Keratinocyte (primary cell): ENCODE measurements at places on chromosomes 4 and X.

DNA sequence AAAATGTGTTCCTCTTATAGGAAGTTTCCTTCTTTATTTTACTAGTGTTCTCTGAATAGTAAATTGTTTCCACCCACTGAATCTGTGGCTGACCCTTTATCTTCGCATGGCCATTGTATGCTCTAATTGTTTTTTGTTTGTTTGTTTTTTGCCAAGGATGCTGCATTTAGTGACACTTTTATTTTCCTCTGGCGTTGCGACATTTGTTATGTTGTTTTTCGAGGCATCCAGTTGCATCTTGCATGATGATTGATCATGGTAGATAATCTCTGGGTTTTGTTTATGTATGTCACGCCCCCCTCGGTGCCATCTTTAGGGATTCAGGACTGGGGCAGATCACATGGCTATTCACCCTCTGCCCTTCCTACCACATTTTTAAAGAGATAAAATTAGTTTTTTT, 2.2 kb downstream of the NMU start:
- DNase-seq = no peak

DNA sequence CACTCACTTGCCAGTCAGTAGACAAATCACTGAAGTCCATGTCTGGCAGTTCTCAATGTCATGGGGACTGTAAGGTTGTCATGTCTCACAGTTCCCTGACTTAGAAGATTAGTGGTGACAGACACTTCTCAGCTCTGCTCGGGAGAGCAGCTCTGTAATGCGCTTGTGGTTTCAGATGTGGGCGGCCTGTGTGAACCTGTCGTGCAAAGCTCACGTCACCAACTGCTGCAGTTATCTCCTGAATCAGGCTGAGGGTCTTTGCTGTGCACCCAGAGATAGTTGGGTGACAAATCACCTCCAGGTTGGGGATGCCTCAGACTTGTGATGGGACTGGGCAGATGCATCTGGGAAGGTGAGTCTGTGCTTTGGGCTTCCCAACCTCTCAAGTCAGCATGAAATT, at the start of gene IL9R:
Gene IL9R, plus strand, starts transcription at position 261 of the 400 bp plus-strand sequence. Its CDS starts 64 bp downstream, at position 325.
- DNase-seq = no peak

GRCh38 chr4:31714238-31714637, 994.1 kb downstream of the PCDH7 start:
- no peak for DNase-seq

- DNase-seq = no peak
Measured at GRCh38 chr4:73520821-73521220, 39.3 kb downstream of the AFM start.

GRCh38 chr4:121198251-121198650, 34.1 kb upstream of the TNIP3 start:
- no peak for DNase-seq

- DNase-seq = peak; percentile 1
Measured at GRCh38 chr4:23889814-23890341, at the start of gene PPARGC1A. PPARGC1A (minus strand) TSS chr4:23890047; CDS start chr4:23889957, 90 bp downstream.

DNA sequence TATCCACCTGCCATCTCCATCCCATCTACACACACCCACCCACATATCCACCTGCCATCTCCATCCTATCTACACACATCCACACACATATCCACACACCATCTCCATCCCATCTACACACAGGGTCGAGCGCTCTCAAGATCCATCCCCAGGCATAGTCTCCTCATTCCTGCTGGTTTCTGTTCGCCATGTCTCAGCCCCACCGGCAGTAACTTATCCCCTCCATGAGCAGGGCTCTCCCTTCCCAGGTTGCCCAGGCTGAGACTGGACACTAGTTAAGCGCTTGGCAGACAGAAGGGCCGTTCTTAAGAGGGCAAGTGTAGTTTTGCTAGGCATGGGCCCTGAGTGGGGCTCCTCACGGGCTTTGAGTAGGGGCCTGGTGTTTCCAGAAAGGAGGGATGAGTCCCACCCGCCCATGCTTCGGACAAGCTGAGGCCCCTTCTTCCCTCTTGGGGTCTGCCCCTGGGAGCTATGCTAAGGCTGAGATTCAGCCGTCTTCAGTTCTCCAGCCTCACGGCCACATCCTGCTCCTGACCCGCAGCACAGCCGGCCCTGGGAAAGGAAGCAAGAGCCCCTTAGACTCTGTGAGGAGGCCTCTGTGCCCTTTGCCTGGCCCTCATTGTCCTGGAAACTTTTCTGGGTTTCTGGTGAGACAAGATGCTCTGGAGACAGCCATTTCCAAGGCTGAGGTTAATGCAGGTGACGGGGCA, 20.4 kb downstream of the TMEM271 start:
- no peak for DNase-seq

- no peak for DNase-seq
Measured at GRCh38 chr4:340011-340410, 2.4 kb downstream of the ZNF141 start.

DNA sequence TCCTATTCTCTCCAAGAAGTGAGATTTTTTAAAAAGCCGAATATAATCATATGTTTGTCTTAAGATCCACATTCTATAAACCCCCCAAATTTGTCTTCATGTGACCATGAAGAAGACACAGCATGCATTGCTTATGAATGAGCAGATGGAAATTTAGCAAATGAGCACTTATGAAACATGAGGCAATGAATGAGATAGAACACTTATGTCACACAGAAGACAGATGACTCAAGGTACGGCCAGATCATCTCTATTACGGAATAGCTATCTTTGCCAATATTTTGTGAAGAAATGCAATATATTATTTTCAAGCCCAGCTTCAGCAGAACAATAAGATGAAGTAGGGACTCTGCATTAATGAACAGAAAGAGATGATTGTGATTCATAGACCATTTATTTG, 21.4 kb downstream of the PHEX start:
- no peak for DNase-seq

- no peak for DNase-seq
Measured at GRCh38 chrX:100928660-100929613, at the start of gene XKRX. XKRX (minus strand) TSS chrX:100928917; CDS start chrX:100928304, 613 bp downstream.

- no peak for DNase-seq
Measured at GRCh38 chrX:71616672-71617529, 1.4 kb downstream of the CXCR3 start.

- DNase-seq = no peak
Measured at GRCh38 chrX:137151403-137151802, 117.6 kb upstream of the GPR101 start.

- peak; percentile 36 for DNase-seq
Measured at GRCh38 chr4:185839194-185839712, 27.3 kb upstream of the SORBS2 start.

GRCh38 chr4:55609393-55609866, 17.4 kb upstream of the PDCL2 start:
- DNase-seq = peak; percentile 85

- DNase-seq = no peak
Measured at GRCh38 chrX:100076031-100076430, 334.0 kb downstream of the PCDH19 start.

DNA sequence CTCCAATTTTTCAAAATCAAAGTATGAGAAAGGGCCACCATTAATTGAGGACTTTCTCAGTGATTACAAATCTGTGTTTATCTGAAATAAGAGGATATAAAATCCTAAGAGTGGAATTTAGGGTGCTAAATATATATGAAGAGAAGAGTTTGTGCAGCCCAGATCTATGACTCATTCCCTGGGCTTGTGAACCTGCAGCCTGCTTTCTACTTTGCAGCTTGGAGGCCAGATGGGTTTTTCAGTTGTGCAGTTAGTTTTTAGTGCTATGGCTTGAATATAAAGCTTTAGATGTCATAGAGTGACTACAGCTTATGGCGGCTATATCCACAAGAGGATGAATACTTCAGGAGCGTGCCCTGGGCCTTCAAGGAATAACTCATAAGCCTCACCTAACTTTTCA, 1391.1 kb downstream of the FSTL5 start:
- DNase-seq = no peak

- DNase-seq = no peak
Measured at GRCh38 chr4:77104791-77105540, 29.2 kb upstream of the CCNI start.

DNA sequence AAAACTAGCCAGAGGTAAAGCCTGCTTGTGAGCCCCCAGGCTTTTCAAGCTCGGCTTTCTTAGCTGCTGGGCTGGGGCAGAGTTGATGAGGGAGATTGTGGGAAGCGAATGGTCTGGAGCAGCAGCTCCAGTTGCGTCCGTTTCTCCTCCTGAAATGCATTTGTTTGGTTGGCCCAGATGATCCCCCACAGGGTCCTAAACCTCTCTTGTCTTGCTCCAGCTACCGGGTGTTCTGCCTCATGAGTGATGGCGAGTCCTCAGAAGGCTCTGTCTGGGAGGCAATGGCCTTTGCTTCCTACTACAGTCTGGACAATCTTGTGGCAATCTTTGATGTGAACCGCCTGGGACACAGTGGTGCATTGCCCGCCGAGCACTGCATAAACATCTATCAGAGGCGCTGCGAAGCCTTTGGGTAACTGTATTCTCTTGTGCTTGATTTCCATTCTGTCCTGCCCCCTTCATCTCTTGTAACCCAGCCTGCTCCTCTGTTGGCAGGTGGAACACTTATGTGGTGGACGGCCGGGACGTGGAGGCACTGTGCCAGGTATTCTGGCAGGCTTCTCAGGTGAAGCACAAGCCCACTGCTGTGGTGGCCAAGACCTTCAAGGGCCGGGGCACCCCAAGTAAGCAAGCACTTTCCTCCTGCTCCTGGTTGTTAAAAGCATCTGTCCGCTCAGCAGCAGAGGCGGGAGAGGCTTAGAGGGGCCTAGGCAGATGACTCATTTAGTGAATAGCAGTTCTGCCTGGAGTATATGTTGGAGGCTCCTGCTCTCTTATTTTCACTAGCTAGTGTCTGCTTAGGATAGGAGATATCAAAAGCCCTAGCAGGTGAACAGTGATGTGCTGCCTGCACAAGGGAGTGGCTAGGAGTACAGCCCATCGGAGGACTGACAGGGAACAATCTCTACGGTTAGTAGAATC, 15.3 kb downstream of the TKTL1 start:
- no peak for DNase-seq

- DNase-seq = no peak
Measured at GRCh38 chrX:12403474-12404082, 265.3 kb downstream of the FRMPD4 start.

- DNase-seq = no peak
Measured at GRCh38 chr4:109375778-109376414, 57.7 kb upstream of the SEC24B start.

GRCh38 chr4:144213371-144213770, 72.9 kb upstream of the GYPA start:
- DNase-seq = no peak

- no peak for DNase-seq
Measured at GRCh38 chrX:1165535-1166196, 46.8 kb downstream of the CRLF2 start.

DNA sequence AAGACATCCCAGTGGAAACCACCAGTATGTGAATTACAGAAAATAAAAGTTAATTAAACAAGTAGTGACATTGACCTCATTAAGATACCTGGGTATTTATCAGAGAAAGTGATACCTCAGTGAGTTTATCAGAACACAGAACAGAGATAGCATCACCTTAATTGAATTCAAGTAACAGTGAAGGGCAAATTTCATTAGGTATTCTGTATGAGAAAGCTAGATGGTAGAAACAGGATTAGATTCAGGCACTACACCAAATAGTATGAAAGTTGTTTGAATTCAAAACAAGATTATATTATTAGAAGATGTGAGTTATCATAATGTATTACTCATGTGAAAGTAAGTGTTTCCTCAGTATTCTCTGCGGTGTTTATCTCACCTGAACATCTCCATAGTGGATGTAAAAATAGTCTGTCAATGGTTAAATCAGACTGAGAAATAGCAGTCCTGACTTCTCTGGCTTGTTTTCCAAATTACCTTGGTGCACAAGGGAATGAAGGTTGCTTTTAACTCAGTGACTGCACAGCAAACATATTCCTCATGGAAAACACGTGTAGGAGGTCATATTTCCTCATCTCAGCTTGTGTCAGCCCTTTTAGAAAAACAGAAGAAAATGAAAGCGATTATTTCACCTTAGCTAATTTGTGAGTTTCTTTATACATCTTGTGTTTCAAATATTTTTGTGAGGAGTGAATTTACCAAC, 79.9 kb upstream of the PCDH18 start:
- no peak for DNase-seq

DNA sequence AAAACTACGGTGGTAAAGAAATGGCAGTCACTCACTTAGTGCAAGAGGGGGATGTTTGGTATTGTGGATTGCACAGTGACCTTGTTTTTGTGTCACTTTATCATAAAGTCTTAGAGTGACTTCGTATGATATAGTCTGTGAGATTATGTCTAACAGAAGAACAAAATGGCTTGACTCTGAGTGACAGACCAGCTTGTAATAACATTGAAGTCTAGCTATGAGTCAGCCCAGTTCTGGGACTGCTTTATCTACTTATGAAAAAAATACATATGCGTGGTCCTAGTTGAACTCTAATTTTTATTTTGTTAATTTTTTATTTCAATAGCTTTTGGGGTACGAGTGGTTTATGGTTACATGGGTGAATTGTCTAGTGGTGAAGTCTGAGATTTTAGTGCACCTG, 20.0 kb downstream of the DCLK2 start:
- DNase-seq = no peak

DNA sequence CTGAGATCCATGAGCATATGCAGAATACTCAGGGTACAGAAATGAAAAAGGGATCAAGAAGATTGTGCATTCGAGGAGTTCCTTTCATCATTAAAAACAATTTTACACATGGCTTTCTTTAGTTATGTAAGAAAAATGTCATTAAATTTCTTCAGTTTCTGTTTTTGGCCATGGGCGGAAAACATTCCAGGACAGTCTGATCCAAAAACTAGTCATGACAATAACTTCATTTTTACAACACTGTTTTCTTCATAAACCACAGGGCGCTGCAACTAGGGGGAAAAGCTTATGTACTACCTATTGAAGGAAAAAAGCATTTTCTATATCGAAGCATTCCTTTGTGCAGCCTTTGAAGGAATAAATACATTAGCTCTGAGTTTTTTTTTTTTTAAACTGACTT, 28.2 kb downstream of the IL13RA1 start:
- DNase-seq = no peak

GRCh38 chrX:131677655-131678628, 134.1 kb downstream of the OR13H1 start:
- DNase-seq = no peak

DNA sequence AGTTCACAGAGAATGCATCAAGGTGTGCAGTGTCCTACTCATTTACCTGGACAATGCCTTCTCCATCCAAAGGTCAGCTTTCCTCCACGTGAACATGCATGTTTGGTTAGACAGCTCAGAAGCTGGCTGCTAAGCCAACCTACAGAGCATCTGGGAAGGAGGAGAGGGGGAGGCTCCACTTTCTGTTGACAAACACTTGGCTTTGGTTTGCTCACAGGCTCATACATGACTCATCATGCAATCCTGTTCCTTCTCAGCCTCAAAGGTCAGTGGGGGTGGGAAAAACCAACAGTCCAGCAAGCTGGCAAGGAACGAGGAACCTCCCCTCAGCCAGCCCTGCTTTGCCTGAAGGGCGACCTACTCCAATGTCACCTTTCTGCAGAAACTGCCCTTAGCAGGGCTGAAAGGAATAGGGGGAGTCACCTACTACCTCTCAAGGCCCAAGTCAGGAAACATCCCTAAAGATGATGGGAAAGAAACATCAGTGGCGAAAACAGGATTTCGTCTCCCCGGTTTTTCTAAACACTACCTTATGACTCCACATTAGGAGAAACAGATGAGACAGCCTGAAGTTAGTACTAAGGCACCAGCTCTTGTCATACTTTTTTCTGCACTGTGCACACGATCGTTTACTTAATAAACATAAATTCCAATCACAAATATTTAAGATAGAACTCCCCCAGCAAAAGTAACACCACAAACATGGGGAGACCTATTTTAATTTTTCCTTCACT, 37.9 kb downstream of the RELL1 start:
- DNase-seq = peak; percentile 49

- no peak for DNase-seq
Measured at GRCh38 chr4:47791965-47792364, 45.9 kb downstream of the CORIN start.
